ACHN (cell line): ENCODE measurements at places on chromosomes 12 and 14.

GRCh38 chr14:76773188-76773885 is 12.1 kb downstream of the VASH1 start:
- DNase-seq, result peak; percentile 44

DNA sequence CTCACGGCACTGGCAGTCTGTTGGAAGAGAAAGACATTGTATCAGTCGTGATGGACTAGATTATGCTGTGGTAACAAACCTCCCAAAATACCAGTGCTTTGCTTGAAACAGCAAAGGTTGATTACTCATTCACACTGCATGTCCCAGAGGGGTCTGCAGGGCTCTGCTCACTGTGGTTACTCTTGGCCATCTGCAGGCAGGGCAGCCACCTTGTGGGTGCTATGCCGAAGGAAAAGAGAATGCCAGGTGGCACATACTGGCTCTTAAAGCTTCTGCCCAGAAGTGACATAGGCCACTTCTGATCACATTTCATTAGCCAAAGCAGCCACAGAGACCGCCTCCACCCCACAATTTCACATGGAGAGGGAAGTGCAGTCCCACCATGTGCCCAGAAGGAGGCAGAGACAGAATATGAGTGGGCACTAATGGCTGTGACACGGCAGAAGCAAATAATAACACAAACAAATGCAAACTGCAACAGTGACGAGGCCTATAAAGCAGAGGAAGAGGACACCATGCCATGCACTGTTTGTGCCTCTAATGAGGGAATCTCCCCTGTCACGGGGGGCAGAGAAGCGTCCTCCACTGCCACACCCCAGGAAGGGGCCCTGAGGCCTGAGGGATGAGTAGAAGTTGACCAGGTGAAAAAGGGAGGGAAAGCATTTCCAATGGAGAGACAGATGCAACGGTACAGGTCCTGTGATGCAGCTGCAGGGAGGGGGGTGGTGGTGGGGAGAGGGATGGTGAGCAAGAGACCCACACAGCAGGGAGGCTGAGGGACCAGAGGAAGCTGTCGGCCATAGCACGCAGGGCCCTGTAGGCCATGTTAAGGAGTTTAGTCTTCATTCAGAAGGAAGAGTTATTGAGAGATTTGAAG is 51.7 kb upstream of the KICS2 start:
- DNase-seq, result peak; percentile 51

DNA sequence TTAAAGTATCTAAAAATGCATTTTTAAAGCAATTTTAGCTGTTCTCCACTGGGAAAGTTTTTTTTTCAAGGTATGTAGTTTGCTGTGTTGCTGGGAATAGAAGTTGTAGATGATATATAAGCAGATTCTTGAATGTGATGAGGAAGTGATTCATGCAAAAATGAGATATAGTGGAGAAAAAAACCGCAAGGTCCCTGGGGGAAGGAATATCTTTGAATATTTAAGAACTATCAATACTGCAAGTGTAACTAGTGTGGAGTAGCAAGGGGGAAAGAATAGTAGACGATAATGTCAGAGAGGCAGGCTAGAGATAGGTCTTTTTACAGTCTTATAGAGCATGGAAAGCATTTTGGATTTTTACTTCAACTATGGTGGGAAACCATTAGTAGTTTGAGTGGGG is 42.5 kb downstream of the PTCSC3 start:
- DNase-seq, result no peak

DNA sequence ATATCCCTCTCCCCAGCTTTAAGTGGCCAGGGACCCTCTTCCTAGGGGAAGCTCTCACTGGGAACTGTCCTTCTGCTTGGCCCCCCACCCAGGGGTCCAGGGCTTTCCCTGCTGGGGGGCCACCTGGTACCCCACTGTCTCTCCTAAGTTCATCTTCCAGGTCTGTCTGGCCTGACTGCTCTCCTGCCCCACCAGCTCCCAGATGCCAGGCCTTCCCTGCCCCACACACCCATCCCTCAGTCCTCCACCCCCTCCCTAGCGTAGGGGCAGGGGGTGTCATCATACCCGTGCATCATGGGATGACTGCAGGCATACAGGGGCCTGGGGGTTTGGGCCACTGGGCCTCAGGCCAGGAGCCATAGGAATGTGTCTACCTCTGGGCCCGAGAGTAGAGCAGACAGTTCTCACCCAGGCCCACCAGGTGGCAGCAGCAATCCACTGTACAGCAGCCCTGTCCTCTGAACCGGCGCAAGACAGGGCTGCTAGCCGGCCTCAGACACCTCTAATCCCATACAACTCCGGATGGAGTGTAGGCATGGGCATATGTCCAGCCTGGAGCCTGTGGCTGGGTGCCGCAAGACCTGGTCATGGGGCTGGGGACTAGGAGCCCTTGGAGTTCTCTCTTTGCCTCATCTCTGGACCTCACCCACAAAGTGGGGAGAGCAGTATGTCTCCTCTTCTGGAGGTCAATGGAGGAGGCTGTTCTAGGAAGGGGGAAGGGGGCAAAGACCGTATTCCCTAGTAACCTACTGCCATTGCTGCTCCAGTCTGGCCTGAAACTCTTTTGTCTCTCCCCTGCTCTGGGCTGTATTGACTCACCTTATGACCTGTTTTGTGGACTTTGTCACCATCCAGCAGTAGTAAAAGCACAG is 10.0 kb upstream of the SMARCD1 start:
- peak; percentile 89 for DNase-seq

- DNase-seq, result no peak
These were observed 1.0 kb downstream of the ATXN7L3B start for GRCh38 chr12:74538491-74539258.

DNA sequence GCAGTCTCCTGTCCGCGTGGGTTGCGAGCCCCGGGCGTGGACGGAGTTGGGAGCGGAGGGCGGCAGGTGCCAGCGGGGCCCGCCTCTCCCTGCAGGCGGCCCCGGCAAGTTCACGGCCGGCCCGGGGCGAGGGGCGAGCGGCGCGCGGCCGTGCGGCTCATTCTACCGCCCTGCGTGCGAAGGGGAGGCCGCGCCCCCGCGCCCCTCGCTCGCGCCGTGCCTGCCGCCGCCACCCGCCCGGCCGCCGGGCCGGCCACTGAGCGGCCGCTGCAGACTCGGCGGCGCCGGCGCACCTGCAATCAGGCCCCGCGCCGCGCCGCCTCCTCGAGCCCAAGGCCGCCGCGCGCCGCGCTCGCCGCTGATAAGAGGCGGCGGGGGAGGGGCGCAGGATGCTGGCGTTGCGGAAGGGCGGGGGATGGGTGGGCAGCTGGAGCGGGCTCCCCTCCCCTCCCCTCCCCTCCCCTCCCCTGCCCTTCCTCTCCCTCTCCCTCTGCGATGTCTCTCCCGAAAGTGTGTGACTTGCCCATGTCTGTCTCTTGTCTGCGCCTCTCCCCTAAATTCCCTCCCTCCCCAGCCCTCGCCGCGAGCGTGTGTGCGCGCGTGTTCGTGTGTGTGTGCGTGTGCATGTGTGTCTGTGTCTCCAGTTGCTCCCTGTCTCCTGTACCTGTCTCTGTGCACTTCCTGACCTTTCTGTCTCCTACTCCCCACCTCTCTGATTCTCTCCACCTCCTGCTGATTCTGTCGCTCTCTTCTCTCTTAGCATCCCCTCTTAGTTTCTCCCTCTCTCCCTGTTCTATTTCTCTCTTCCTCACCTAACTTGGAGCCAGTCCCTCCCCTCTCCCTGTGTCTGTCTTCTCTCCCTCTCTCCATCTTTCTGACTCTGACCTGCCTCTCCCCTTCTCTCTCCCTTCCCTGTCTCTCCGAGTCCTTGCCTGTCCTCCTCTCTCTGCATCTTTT is 768.1 kb upstream of the TBX3 start:
- peak; percentile 28 for DNase-seq

DNA sequence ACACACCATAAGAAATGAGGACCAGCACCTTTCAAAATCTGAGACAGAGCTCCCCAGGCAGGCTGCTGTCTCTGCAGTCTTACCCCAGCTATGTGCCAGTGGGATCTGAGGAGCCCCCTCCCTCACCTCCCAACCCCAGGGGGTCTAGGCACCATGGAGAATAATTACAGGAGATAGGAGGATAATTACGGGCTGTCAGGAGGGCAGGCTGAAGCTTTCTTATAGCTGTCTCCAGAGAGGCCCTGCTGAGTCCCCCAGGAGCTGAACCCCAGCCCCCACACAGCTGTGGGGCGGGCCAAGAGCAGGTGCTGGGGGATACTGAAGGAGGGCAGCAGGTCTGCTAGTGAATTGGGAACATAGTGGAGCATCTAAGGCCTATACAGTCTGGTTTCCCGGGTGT is 6.8 kb downstream of the CPNE6 start:
- DNase-seq, result no peak

DNA sequence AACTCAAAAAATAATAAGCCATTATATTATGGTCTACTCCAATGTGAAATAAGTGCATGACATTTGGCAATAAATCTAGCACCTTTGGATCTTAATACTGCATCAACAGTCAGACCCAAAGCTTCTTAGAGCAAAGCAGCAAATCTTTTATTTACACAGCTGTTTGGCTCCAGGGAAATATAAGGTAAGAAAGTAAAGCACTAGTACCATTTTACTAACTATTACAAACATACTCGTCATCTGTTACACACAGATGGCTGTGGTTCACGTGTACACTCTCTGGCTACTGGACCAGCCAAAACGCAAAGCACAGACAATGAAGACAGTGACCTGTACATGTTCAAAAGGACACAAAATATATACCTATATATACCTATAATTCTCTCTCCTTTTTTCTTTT is 2.8 kb downstream of the FGD6 start:
- no peak for DNase-seq

GRCh38 chr12:46524778-46525177 is 152.2 kb upstream of the SLC38A2 start:
- DNase-seq, result no peak
